ENCODE measurements at places on chromosomes 1 and 21.

DNA sequence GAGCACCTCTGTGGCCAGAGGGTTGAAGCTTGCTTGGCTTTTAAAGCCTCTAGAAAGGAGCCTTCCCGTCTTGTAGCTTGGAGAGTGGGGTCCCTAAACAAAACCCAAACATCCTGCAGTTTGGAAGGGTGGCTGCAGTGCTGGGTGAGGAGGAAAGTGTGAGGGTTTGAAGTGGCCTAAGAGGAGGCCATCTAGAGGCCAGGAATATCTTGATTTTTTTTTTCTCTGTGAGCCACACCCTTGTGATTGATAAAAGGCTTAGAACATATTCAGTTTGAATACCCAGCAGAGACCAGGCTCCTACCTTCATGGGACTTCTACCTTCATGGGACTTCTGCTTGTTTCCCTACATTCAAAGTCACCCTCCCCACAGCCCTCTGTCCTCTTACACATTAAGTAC is 37.3 kb upstream of the PIGV start:
- H3K4me1 ChIP-seq: peaks cover 51% of the 10 kb centered on the region
- H3K27me3 ChIP-seq: no peaks in the 10 kb centered on the region
- peaks cover 61% of the 10 kb centered on the region for H3K36me3 ChIP-seq
- H3K27ac ChIP-seq: peak overlapping the region; percentile 19

GRCh38 chr1:246784621-246785493 is 60.6 kb downstream of the SCCPDH start:
- peak; percentile 69 for DNase-seq
- no peaks in the 10 kb centered on the region for H3K27me3 ChIP-seq
- H3K27ac ChIP-seq: no peak overlapping the region
- H3K4me1 ChIP-seq: peaks cover 14% of the 10 kb centered on the region
- H3K36me3 ChIP-seq: no peaks in the 10 kb centered on the region

DNA sequence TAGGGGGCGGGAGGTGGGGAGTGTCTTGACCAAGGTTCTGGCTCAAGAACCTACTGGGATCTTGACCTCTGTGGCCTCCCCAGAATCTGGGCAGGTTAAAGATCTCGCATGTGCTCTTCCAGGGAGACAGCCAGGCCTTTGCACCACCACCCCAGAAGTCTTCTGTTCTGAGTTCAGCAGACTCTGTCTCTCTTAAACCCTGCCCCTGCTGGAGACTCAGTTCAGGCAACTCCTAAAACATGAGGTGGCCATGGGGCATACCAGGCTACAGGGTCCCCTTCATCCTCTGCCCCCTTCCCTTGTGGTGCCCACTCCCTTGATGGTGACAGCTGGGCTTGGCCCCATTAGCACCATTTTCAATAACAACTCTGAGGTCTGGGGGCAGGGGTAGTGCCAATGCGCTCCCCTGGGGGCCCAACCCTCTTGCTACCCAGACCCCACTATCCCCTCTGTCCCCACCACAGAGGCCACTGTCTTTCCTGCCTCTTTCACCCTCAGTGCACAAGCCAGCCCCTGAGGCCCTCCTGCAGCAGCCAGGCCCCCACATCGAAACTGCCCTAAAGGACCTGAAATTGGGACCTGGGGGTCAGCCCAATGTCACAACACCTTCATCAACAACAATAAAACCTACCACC is 132.7 kb upstream of the RUNX3 start:
- peaks cover 17% of the 10 kb centered on the region for H3K4me1 ChIP-seq
- H3K27ac ChIP-seq: peak overlapping the region; percentile 15
- no peak for DNase-seq

- no peaks in the 10 kb centered on the region for H3K27me3 ChIP-seq
- peaks cover 4% of the 10 kb centered on the region for H3K4me1 ChIP-seq
- DNase-seq: no peak
- no peak overlapping the region for H3K4me3 ChIP-seq
- H3K27ac ChIP-seq: no peak overlapping the region
These were observed 251.1 kb upstream of the ADGRL2 start for GRCh38 chr1:81549588-81550127.

DNA sequence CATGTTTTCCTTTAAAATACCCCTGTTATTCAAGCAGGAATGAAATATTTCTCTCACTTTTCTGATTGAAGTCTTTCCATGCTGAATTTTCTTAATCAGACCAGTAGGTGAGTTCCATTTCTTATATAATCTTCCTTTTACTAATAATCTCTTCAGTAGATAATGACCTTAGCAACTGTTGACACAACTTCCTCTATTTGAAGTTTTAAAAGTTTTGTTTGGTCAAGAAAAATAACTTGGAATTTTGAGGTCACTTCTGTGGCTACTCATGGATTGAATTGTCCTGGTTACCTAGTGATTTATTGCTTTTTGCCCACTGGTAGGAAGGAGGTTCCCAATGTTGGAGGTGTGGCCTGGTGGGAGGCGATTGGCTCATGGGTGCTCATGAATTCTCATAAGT is 70.6 kb upstream of the PAXBP1 start:
- H3K36me3 ChIP-seq: no peaks in the 10 kb centered on the region
- peaks cover 15% of the 10 kb centered on the region for H3K27me3 ChIP-seq
- no peak overlapping the region for H3K27ac ChIP-seq
- no peaks in the 10 kb centered on the region for H3K4me1 ChIP-seq
- no peak for DNase-seq

DNA sequence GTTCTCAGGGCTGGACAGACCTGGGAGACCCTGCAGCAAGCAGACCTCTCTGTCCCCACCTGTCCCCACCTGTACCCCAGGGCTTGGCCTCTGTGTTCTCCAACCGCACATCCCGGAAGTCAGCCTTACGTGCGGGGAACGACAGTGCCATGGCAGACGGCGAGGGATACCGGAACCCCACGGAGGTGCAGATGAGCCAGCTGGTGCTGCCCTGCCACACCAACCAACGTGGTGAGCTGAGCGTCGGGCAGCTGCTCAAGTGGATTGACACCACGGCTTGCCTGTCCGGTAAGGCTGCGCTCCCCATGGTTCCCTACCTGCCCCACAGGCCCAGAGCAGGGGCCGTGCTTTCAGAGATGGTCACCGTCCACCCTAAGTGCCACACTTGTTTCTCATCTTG is 36.5 kb downstream of the ACOT11 start:
- DNase-seq: no peak
- no peak overlapping the region for H3K27ac ChIP-seq
- H3K27me3 ChIP-seq: no peaks in the 10 kb centered on the region
- no peaks in the 10 kb centered on the region for H3K36me3 ChIP-seq

DNA sequence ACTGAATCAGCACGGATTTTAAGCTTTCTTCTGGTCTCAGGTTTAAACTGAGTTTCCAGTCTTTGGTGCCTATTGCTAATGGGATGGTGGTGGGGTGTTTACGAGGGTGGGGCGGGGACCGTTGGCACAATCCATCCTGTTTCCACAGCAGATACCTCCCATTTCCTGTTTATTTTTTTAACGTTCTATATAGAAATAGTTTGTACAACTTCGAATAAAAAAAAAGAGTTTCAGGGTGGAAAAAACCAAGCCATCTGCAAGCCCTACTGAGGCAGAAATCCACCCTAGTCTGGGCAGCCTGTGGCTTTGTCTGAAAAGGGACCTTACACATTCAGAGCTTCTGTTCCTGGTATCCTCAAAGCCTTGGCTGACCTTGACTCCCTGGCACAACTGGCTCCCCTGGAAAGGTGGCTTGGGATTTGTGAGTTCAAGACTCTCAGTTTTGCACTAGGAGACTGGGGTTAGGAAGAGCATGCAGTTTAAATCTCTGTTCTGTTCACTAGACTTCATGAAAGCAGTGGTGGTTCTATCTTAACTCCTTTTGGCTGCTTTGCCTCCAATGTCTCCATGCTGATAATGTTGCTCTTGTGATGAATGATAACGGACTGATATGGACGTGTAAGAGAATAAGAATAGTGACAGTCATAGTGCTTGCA is 46.7 kb downstream of the VANGL2 start:
- H3K4me3 ChIP-seq: peak overlapping the region; percentile 57
- peaks cover 60% of the 10 kb centered on the region for H3K4me1 ChIP-seq
- no peaks in the 10 kb centered on the region for H3K27me3 ChIP-seq
- H3K27ac ChIP-seq: peak overlapping the region; percentile 83

DNA sequence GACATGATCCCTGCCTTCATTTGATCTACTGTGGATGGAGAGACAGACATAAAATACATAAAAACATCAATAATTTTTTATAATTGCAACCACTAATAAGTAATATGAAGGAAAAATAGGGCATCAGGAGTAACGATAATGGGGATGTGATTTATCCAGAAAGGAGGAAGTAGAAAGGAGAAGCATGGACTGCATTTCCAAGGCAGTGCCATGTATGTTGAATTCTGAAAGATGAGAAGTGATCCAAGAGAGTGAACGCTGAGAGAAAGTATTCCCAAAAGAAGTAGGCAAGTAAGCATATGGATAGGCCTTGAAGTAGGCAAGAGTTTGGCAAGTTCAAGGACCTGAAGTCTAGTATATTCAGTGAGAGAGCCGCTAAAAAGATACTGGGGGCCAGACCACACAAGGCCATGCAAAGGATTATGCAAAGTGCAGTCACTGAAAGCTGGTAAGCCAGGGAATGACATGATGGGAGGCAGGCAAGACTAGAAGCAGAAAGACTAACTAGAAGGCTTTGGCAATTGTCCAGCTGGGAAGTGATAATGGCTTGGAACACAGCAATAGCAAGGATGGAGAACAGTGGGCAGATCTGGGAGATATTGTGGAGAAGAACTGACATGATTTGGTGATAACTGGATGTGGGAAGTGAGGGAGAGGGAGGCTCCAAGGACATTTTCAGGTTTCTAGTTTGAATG is 85.9 kb downstream of the TM2D1 start:
- H3K4me3 ChIP-seq: no peak overlapping the region
- H3K27me3 ChIP-seq: peaks cover 2% of the 10 kb centered on the region
- H3K4me1 ChIP-seq: peaks cover 8% of the 10 kb centered on the region
- DNase-seq: no peak
- no peaks in the 10 kb centered on the region for H3K36me3 ChIP-seq

DNA sequence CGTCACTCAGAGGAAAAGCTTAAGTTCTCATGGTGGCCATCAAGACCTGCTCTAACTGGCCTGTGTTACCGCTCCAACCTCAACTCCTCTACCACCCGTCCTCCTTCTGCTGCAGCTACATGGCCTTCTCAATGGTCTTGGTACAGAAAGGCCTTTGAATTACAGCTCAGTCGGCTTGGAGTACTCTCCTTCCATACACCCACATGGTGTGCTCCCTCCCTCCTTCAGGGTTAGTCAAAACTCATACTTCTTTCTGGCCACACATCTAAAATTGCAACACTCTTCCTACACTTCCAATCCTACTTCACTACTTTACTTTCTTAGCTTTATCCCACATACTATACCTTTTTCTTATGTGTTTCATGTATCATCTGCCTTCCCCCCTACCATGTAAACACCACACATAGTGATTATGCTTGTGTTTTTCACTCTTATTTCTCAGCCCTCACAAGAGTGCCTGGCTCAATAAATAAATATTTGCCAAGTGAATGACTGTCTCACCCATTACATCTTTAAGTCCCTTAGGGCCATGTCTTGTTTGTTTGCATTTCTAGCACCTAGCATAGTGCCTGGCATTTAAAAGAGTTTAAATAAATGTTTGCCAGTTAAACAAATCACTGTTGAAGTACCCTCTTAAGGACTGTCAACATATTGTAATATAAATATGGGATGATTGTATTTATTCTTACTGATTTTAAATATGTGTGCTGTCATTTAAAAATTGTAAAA is 37.6 kb upstream of the HMCN1 start:
- peaks cover 17% of the 10 kb centered on the region for H3K4me1 ChIP-seq
- H3K36me3 ChIP-seq: peaks cover 7% of the 10 kb centered on the region
- H3K27ac ChIP-seq: no peak overlapping the region
- H3K4me3 ChIP-seq: no peak overlapping the region
- peaks cover 21% of the 10 kb centered on the region for H3K27me3 ChIP-seq

GRCh38 chr1:110434946-110435345 is 16.0 kb upstream of the PROK1 start:
- H3K4me1 ChIP-seq: no peaks in the 10 kb centered on the region
- no peak overlapping the region for H3K4me3 ChIP-seq
- no peaks in the 10 kb centered on the region for H3K36me3 ChIP-seq
- no peak overlapping the region for H3K27ac ChIP-seq
- peaks cover 19% of the 10 kb centered on the region for H3K27me3 ChIP-seq
- DNase-seq: no peak

DNA sequence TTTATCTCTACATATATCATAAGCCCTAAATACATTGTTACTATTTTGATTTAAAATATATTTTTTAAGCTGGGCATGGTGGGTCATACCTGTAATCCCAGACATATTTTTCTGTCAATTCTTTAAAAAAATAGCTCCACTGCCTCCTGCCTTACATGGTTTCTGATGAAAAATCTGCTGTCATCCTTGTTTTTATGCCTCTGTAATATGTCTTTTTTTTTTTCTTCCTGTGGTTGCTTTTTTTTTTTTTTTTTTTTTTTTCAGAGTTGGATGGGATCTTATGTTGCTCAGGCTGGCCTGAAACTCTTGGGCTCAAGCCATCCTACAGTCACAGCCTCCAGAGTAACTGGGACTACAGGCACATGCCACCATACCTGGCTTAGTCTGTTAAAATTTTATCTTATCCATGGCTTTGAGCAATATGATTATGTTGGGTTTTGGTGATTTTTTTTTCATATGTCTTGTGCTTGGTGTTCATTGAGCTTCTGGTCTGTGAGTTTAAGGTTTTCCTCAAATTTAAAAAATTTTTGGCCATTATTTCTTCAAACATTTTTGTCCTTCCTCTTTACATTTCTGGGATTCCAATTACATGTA is 12.4 kb upstream of the EDARADD start:
- H3K4me3 ChIP-seq: no peak overlapping the region
- H3K27me3 ChIP-seq: peaks cover 4% of the 10 kb centered on the region
- H3K4me1 ChIP-seq: no peaks in the 10 kb centered on the region
- DNase-seq: peak; percentile 30

GRCh38 chr1:87449348-87449963 is 120.8 kb downstream of the LMO4 start:
- no peak for DNase-seq
- no peaks in the 10 kb centered on the region for H3K27me3 ChIP-seq
- H3K4me3 ChIP-seq: no peak overlapping the region

DNA sequence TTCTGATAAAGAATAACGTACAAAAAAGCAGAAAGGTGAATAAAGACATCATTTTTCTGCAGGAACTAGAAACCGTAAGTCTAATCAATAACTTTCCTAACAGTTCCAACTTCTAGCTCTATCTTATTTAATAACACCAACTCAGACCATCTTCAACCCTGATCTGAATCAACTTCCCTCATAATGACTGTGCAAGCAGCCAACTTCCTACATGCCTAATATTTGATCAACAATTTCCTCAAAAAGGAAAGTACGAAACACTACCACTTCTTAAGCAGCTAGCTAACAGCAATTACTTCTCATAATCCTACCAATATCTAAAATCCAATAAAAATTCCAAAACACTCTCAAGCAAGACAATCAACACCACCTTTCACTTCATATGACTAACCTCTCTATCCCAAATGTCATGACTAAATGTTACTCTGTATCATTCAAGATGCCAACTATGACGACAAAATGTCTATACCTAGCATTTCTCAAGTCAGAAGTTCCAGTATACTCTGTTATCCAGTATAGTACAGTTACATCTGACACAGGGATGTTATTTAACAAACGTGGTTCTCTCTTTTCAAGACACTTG is 1.7 kb downstream of the COP1 start:
- H3K4me1 ChIP-seq: peaks cover 25% of the 10 kb centered on the region
- no peak for DNase-seq
- peak overlapping the region; percentile 96 for H3K27ac ChIP-seq
- H3K27me3 ChIP-seq: peaks cover 1% of the 10 kb centered on the region

GRCh38 chr1:217388522-217389065 is 242.3 kb downstream of the GPATCH2 start:
- H3K36me3 ChIP-seq: no peaks in the 10 kb centered on the region
- DNase-seq: no peak
- no peak overlapping the region for H3K27ac ChIP-seq
- no peaks in the 10 kb centered on the region for H3K27me3 ChIP-seq
- no peak overlapping the region for H3K4me3 ChIP-seq

All from activated CD4-positive, alpha-beta T cell treated with anti-CD3 and anti-CD28 coated beads, Interleukin-2, amount 10 ng/mL, durations not matched to agents 24 days and 14 days (primary cell).